A549 treated with AZD2906 at 1 μM for 4 hours (cell line): ENCODE measurements at places on chromosomes 5 and 9. TPM values are rescaled to one million over a fixed set of nuclear protein-coding genes. Genes with fewer than 3 reads are reported as not detected.

GABRP gene
- not detected in 5 replicates for total RNA-seq

MZB1 gene
- 0.07 to 0.11 TPM (median 0.09 TPM) in 3 of 5 replicates, not detected in the others for total RNA-seq

CWC27 gene
- total RNA-seq, result 12.1 to 17.2 TPM (median 13.7 TPM) in 5 replicates

RLN2 gene
- total RNA-seq, result 0.13 to 0.28 TPM (median 0.19 TPM) in 5 replicates

OR2S2 gene
- not detected in 5 replicates for total RNA-seq

PRR16 gene
- total RNA-seq, result 0.05 to 0.10 TPM in 2 of 5 replicates, not detected in the others

SPATA31D4 gene
- not detected in 5 replicates for total RNA-seq

HAND1 gene
- total RNA-seq, result 0.39 to 0.83 TPM (median 0.45 TPM) in 5 replicates

SOHLH1 gene
- total RNA-seq, result 0.05 to 0.08 TPM (median 0.05 TPM) in 3 of 5 replicates, not detected in the others

TLR4 gene
- 0.06 to 0.12 TPM (median 0.06 TPM) in 5 replicates for total RNA-seq

PCDHB10 gene
- total RNA-seq, result 0.02 to 0.06 TPM (median 0.03 TPM) in 3 of 5 replicates, not detected in the others

TPD52L3 gene
- not detected in 5 replicates for total RNA-seq
